Panc1 (cell line): ENCODE measurements at places on chromosomes 1 and 21. TPM values are rescaled to one million over a fixed set of nuclear protein-coding genes. Genes with fewer than 3 reads are reported as not detected.

DNA sequence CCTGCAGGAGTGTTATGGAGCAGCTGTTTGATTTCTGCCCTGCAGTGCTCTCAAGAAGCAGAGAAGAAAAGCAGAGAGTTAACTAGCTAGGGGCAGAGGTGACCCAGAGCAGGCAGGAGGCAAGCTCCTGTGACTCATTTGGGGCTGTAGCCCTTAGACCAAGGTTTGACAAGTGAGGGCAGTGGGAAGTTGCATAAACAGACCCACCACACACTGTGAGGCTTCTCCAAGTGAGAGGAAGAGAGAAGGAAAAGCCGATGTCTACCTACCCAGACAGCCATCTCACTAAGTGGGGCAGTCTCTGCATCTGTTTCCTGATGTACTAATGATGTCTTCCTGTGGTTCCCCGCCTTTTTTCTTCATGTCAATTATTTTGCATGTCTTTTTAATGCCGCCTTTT, 159.9 kb upstream of the NR5A2 start:
- no peak for DNase-seq

DNA sequence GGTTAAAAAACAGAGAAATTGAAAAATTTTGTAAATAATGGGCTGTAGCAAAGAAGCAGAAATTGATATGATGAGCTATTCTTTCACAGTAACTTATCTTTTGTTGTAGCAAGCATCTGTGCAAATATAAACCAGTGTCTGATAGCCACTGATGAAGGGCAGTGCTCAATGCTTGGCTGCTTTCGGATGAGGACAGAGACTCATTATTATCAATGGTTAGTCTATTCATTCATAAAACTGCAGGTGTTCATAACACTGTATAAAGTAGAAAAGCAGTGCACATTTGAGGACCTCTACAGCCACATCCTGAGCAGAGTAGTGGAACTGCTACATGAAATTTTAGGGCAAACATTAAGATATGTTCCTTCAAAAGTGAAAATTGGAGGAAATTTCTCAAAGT, 107.2 kb downstream of the FAF1 start:
- DNase-seq, result no peak

GRCh38 chr1:172277989-172278388, 142.5 kb upstream of the C1orf105 start:
- no peak for DNase-seq

DNA sequence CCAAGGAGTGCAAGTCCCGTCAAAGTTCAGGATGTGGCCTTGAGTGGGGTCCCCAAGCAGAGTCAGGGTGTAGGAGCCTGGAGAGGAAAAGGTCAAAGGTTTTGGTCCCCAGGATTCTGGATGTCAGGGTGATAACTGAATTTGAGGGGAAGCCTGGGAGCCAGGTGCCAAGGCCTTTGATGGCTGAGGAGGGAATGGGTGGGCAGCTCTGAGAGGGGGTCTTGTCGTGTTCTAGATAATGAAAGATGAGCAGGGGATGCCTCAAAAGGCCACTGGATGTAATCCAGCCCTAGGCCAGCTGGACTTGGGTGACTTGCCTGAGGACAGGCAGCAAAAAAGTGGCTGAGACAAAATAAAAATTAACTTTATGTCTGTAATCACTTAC, 27.5 kb upstream of the KCNA2 start:
- no peak for DNase-seq

- DNase-seq, result no peak
These were observed 1.9 kb downstream of the KCNQ4 start for GRCh38 chr1:40785446-40785845.

RAP1GAP gene
- total RNA-seq, result 4.6 TPM

GRCh38 chr21:42555756-42556438, 42.2 kb downstream of the SLC37A1 start:
- DNase-seq, result no peak

DNA sequence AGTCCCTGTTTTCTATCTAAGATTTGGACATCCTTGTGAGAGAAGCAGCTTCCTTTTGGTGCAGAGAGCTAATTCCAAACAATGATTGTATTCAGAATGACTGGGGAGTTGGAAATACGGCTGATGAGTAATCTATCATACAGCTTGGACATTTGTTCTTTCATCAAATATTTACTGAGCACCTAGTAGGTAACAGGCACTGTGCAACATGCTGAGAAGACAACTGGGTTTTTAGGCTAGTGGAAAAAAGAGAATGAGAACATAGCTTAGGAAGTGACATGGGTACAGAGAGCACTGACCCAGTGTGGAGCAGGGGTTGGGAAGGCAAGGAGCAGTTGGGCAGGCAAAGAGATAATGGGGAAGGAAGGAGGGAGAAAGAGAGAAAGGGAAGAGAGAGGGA, 87.5 kb downstream of the TBX19 start:
- DNase-seq, result no peak

ELK4 gene
- total RNA-seq, result 54.6 TPM
